T-cell (primary cell): ENCODE measurements at places on chromosomes 4 and X. TPM values are rescaled to one million over a fixed set of nuclear protein-coding genes. Genes with fewer than 3 reads are reported as not detected.
A peak's percentile ranks its signal among the peaks of the same experiment; 100 is the strongest.

GRCh38 chr4:186248643-186249042 lies 17.3 kb upstream of the F11 start:
- no peak overlapping the region for H3K27ac ChIP-seq
- H3K4me3 ChIP-seq: no peak overlapping the region
- H3K4me1 ChIP-seq: no peaks in the 10 kb centered on the region
- no peaks in the 10 kb centered on the region for H3K36me3 ChIP-seq

DNA sequence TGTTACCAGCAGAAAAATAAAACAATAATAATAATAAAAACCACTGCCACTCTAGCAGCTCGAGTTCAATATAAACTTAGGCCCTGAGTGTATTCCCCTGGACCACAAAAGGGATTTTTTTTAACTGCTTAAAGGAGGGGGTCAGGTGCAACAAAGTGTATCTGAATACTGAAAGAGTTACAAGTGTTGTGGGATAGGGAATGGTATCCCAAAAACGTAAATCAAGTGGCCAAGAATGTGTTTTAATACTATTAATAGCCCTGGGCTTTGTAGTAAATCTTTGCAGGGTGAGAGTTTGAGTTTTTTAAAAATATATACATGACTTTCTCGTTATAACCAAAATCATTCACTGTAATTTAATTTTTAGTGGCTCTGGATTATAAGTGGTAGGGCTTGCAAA lies 860.1 kb upstream of the INTU start:
- DNase-seq: no peak
- no peaks in the 10 kb centered on the region for H3K4me1 ChIP-seq
- H3K36me3 ChIP-seq: no peaks in the 10 kb centered on the region
- H3K4me3 ChIP-seq: no peak overlapping the region
- no peak overlapping the region for H3K27ac ChIP-seq

Gene LIN54
- total RNA-seq: 15.1 TPM

DNA sequence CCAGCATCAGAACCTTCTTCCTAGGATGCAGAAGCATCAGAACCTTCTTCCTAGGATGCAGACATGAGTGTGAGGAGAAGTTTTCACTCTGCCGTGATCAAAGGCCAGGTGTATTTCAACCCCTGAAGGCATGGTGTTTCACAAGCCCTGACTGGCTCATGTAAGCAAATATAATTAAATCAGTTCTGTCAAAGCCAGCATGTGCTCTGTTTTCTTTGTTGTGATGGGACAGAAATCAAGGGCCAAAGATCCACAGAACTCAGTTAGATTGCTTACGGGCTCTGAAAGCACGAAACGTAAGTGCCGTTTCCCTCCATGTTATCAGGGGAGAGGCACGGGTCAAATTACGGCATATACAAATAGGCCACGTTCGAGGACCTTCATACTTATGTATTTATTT lies 32.0 kb upstream of the CLDN24 start:
- H3K4me3 ChIP-seq: no peak overlapping the region
- no peaks in the 10 kb centered on the region for H3K4me1 ChIP-seq
- peaks cover 20% of the 10 kb centered on the region for H3K27me3 ChIP-seq
- H3K27ac ChIP-seq: no peak overlapping the region
- no peak for DNase-seq
- H3K36me3 ChIP-seq: no peaks in the 10 kb centered on the region

DNA sequence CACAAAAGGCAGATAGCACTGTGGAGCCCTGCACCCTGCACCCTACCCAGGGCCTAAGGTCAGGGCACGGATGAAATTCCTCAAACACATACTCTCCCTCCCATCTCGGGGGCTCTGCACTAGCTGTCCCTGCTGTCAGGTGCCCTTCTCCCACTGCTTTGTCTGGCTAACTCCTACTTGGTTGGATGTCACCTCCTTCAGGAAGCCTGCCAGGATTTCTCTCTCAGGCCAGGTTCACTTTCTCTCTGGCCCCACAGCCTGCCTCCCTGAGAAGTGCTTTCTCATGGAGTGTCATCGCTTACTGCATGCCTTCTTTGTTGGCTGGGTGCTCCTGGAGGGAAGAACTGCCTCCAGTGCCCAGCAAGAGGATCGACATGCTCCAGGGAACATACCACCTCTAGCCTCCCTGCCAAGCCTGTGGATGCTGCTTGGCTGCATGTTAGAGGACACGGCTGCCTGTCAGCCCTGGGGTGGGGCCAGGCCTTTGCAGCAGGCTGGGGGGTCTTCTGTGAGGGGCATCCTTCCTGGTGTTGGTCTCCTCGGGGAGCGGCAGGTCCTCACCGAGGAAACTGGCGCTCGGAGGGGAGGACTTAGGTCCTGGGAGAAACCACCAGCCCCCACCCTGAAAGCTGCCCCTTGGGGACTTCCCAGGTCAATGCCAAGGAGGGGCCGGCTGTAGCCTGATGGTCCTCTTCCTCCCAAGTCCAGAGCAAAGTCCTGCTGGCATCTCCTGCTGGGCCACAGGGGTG lies 15.0 kb downstream of the ABLIM2 start:
- no peaks in the 10 kb centered on the region for H3K36me3 ChIP-seq
- no peak overlapping the region for H3K4me3 ChIP-seq
- DNase-seq: no peak
- no peak overlapping the region for H3K27ac ChIP-seq
- no peaks in the 10 kb centered on the region for H3K4me1 ChIP-seq

DNA sequence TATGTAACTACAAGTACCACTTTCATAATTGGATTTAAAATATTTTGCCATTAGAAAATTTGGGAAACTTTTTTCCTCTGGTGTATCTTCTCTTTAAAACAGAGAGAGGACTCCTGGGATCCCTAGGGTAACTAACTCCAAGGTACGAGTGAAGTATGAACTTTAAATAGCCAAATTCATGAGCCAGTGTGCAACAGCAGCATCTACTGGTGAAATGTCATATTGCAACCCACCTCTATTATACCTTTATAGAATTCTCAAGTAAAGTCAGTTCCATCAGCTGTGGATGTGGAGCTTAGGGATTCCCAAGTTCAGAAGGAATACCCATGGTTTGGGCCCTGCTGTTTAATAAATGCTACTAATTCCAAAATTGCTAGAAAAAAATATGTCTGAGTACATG lies 282.7 kb upstream of the TAPT1 start:
- H3K4me3 ChIP-seq: no peak overlapping the region
- no peak for DNase-seq
- no peaks in the 10 kb centered on the region for H3K4me1 ChIP-seq
- no peak overlapping the region for H3K27ac ChIP-seq
- no peaks in the 10 kb centered on the region for H3K36me3 ChIP-seq

GRCh38 chr4:53490965-53491622 lies 100.2 kb downstream of the LNX1 start:
- H3K36me3 ChIP-seq: no peaks in the 10 kb centered on the region
- no peaks in the 10 kb centered on the region for H3K27me3 ChIP-seq
- no peak for DNase-seq
- H3K4me1 ChIP-seq: no peaks in the 10 kb centered on the region

DNA sequence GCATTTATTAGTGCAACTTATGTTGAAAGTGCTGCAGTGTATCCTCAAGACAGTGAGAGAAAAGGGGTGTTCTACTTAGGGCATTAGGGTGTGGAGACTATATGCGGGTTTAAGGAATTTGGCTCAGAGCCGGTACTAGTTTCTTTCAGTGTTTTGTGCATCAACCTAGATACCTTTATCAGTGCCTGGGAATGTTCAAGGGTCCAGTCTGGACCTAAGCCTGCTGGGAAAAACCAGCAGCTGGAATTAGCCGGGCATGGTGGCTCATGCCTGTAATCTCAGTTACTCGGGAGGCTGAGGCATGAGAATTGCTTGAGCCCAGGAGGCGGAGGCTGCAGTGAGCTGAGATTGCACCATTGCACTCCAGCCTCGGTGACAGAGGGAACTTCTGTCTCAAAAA lies 7.4 kb downstream of the PHEX start:
- no peaks in the 10 kb centered on the region for H3K4me1 ChIP-seq
- H3K27ac ChIP-seq: no peak overlapping the region
- DNase-seq: no peak
- no peaks in the 10 kb centered on the region for H3K27me3 ChIP-seq
- H3K4me3 ChIP-seq: no peak overlapping the region

GRCh38 chr4:185955826-185956543 lies 113.0 kb upstream of the TLR3 start:
- H3K27ac ChIP-seq: no peak overlapping the region
- H3K36me3 ChIP-seq: no peaks in the 10 kb centered on the region
- no peaks in the 10 kb centered on the region for H3K4me1 ChIP-seq
- no peak for DNase-seq
- no peak overlapping the region for H3K4me3 ChIP-seq

DNA sequence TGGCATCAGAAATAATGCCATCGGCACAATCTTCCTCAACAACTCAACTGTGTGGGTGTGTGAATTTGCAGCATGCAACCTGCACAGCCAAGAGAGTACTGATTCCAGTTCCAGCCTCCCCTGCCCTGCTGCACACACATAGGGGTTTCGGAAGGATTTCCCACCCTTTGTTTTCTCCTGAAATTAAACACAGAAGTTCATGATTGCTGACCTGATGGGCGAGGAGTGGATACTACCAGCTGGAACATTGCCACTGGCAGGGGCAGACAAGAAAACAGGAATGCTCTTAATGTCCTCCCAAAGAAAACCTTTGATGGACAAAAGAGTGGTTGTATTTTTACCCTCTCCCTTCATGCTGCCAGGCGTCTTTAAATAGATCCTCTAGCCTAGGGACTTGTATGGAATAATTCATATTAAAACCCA lies 4.8 kb downstream of the NDP start:
- H3K36me3 ChIP-seq: no peaks in the 10 kb centered on the region
- H3K4me1 ChIP-seq: no peaks in the 10 kb centered on the region
- H3K4me3 ChIP-seq: no peak overlapping the region

Gene KCND1
- 2.8 TPM for total RNA-seq

GRCh38 chr4:123817025-123817688 lies 420.6 kb downstream of the SPRY1 start:
- DNase-seq: no peak
- H3K4me1 ChIP-seq: no peaks in the 10 kb centered on the region
- H3K27me3 ChIP-seq: no peaks in the 10 kb centered on the region
- H3K4me3 ChIP-seq: no peak overlapping the region
- no peaks in the 10 kb centered on the region for H3K36me3 ChIP-seq

- no peak overlapping the region for H3K4me3 ChIP-seq
- DNase-seq: no peak
- H3K4me1 ChIP-seq: no peaks in the 10 kb centered on the region
- no peaks in the 10 kb centered on the region for H3K36me3 ChIP-seq
- H3K27ac ChIP-seq: no peak overlapping the region
Measured at GRCh38 chr4:153045111-153045982, 109.2 kb downstream of the FHDC1 start.

Gene SSX3
- not detected for total RNA-seq

DNA sequence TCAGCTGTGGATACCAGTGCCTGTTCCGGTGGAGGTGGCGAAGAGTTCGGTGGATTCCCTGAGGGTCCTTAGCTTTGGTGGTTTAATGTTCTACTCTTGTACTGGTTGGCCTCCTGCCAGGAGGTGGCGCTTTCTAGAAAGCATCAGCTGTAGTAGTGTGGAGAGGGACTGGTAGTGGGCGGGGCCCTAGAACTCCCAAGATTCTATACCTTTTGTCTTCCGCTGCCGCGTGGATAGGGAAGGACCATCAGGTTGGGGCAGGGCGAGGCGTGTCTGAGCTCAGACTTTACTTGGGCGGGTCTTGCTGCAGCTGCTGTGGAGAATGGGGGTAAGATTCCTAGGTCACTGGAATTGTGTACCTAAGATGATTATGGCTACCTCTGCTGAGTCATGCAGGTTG lies 390.3 kb downstream of the FAM47A start:
- no peak for DNase-seq
- H3K27ac ChIP-seq: no peak overlapping the region
- H3K27me3 ChIP-seq: no peaks in the 10 kb centered on the region
- H3K36me3 ChIP-seq: no peaks in the 10 kb centered on the region
- H3K4me1 ChIP-seq: no peaks in the 10 kb centered on the region

DNA sequence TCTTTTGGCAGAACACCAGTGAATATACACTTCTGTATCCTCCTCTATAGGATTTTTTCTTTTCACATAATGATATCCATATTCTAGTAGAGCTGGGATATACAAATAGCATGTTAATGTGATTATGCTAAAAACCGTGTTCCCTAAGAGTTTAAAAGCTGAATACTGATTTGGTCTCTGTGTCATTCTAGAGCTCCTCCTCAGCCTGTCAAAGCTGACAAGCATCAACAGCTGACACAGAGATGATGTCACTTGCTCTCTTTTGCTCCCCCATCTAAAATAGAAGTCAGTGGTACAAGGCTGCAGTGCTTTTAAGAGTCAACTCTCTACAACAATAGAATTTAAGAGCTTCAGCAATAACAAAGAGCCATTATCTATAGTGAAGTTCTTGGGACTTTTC lies 17.1 kb upstream of the HERC3 start:
- no peak overlapping the region for H3K4me3 ChIP-seq
- H3K36me3 ChIP-seq: no peaks in the 10 kb centered on the region
- no peak for DNase-seq
- H3K27me3 ChIP-seq: no peaks in the 10 kb centered on the region
- no peaks in the 10 kb centered on the region for H3K4me1 ChIP-seq

Gene SCML2
- 0.75 TPM for total RNA-seq

GRCh38 chrX:125205918-125206665 lies 113.6 kb upstream of the TEX13C start:
- peak overlapping the region; percentile 42 for H3K4me3 ChIP-seq
- H3K36me3 ChIP-seq: no peaks in the 10 kb centered on the region
- H3K27me3 ChIP-seq: peaks cover 4% of the 10 kb centered on the region

GRCh38 chr4:118774989-118775388 lies 60.9 kb downstream of the SEC24D start:
- H3K27ac ChIP-seq: no peak overlapping the region
- no peaks in the 10 kb centered on the region for H3K36me3 ChIP-seq
- no peaks in the 10 kb centered on the region for H3K27me3 ChIP-seq

- no peak overlapping the region for H3K4me3 ChIP-seq
- no peaks in the 10 kb centered on the region for H3K27me3 ChIP-seq
- DNase-seq: no peak
- peaks cover 3% of the 10 kb centered on the region for H3K4me1 ChIP-seq
- H3K36me3 ChIP-seq: peaks cover 7% of the 10 kb centered on the region
Measured at GRCh38 chrX:48580662-48581061, 6.4 kb downstream of the RBM3 start.

DNA sequence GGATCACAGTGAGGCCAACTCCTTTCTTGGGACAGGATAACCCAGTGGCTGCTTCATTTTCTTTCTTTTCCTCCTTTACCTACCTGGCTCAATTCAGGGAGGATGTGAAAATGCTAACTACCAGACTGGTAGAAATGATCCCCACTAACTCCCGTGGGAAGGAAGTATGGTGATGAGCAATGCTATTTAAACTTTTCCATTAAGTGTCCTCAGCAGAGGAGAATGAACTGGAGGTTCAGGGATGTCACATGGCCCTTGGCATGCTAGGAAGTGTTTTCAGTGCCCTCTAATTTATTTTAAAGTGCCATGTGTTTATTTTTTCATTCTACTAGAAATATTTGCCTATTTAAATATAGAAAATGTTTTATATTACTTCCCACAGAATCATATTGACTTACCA lies 363.9 kb downstream of the PPP3CA start:
- no peaks in the 10 kb centered on the region for H3K27me3 ChIP-seq
- no peaks in the 10 kb centered on the region for H3K36me3 ChIP-seq
- no peak overlapping the region for H3K27ac ChIP-seq

GRCh38 chr4:185870366-185870765 lies 58.4 kb upstream of the SORBS2 start:
- H3K4me3 ChIP-seq: no peak overlapping the region
- H3K27ac ChIP-seq: no peak overlapping the region
- H3K36me3 ChIP-seq: no peaks in the 10 kb centered on the region
